ENCODE measurements at places on chromosomes 2 and 18.
A peak's percentile ranks its signal among the peaks of the same experiment; 100 is the strongest.

GRCh38 chr2:10331702-10332401, 29.1 kb downstream of the HPCAL1 start:
- DNase-seq, result peak; percentile 69

GRCh38 chr2:24434541-24434940, 56.5 kb upstream of the NCOA1 start:
- no peak for DNase-seq

DNA sequence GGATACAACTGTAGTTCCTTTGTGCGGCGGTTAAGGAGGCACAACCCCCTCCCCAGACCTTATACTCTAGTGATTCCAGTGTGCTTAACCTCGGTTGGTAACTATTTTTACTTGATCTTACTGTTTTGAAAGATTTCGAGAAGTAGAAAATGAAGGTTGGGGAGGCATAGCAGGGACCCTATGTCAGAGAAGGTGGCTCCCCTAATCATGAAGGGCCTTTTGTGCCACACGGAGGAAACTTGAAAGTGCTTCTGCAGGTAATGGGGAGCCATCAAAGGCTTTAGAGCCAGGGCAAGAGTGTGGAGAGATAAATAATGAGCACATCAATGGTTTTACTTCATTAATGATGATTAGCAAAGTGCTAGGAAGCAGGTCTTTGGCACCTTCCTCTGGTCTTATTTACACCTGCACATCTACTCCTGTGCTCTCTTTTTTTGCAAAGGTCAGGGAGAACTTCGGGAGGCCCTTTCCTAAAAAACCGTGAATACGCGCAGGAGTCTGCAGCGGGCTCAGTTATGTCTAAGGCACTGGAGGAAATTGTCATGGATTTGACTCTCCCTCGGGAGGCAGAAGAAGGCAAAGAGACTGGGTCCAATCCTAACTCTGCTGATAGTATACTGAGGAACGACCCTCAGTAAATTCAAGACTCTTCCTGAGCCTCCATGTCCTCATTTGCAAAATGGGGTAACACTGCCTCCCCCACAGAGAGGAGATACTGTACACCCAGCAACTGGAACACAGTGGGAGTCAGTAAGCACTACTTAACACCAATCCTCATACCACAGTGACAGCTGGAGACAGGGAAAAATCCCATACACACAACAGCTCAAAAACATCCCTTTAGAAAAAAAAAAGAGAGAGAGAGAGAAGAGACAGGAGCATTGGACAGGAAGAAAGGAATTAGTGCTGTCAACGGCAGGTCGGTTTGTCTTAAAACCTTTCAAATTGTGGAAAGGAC, 81.6 kb downstream of the DDX1 start:
- no peak for DNase-seq

DNA sequence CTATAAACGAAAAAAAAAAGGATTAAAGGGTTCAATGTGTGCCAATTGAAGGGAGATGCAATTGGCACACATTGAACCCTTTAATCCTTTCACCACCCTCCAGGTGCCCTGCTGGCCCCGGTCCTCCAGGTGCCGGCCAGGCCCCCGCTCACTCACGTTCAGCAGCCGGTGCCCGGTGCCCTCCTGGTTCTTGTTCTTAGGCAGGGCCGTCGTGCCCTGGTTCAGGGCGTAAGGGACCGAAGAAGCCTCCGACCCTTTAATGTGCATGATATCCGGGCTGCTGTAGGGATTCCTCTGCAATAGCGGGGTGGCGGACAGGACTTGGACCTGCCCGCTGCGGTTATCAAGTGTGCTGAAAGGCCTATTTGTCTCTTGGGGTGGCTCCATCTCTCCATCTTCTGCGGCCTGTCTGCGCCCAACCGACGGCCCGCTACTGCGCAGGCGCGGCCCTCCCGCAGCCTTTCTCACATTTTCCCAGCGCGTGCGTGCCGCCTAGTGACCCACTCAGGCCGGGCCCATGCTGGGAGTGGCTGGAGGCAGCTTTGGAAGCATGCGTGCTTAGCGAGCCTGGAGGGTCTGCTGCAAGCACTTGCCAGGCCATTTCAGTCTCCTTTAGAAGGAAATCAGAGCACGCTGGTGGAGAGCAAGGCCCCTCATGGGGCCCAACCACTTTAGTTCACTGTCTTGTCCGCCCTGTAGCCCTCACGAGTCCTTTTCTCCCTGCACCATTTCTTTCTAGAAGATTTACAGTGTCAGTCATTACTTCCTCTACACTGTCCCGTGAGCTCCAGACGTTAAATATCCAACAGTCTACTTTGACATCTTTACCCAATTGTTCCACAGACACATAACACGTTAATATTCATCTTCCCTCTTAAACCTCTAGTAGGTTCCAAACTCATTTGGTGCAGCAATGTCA, 24.3 kb downstream of the TMEM237 start:
- peak; percentile 12 for DNase-seq

- DNase-seq, result no peak
Observed at GRCh38 chr2:86290596-86291327, 46.7 kb downstream of the REEP1 start.

GRCh38 chr2:71713581-71714580, 260.5 kb downstream of the DYSF start:
- no peak for DNase-seq

GRCh38 chr2:54103454-54104314, 11.7 kb upstream of the ACYP2 start:
- DNase-seq, result peak; percentile 56

GRCh38 chr18:25019086-25019860, 332.7 kb downstream of the ZNF521 start:
- no peak for DNase-seq

DNA sequence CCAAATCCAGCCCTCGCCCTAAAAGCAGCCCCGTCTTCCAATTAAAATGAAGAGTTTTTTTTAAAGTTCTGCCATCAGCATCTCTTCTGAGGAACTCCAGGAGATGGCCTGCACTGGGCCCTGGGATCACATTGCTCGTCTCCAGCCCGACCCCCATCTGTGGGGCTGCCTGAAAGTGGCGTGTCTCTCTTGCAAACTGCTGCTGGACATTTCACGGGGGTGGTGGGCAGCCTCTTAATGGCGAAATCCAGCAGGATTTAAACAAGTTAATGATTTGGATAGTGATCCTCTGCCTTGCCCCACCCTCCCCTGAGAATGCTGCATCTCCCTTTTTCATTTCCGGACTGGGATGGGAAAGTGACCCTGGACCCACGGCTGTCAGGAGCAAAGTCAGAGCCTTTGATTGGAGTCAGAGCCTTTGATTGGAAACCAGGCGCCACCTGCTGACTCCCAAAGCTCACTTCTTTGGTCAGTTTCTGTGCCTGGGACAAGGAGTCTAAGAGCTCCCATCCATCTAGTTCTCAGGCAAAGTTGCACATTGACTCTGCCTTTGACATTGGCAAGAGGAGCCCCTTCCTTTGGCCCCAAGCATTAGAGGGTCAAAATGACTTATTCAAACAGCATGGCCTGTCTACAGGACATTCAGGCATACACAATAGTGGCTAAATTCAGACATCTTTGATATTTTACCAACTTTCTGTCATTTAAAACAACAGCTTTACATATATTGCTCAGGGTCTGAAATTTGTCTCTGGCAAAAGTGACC, 155.2 kb downstream of the SH3BP4 start:
- no peak for DNase-seq

GRCh38 chr2:239466755-239467271, 66.0 kb upstream of the HDAC4 start:
- no peak for DNase-seq

DNA sequence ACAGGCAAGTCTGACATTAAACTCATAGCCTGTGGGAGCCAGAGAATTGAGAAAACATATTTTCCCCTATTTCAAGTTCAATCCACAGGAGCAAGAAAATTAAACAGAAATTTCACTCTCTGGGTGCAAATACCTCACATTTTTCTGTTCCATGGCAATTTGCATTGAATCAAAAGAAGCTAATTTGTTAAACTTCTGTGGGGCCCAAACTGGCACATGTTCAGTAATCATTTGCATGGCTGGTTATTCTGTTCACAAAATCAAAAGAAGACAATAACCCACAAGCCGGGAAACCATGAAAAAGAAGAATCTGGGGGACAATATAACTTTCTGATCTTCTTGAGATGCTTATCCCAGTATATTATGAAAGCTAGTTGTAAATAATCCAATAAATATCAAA, 363.1 kb downstream of the LRP1B start:
- DNase-seq, result no peak

DNA sequence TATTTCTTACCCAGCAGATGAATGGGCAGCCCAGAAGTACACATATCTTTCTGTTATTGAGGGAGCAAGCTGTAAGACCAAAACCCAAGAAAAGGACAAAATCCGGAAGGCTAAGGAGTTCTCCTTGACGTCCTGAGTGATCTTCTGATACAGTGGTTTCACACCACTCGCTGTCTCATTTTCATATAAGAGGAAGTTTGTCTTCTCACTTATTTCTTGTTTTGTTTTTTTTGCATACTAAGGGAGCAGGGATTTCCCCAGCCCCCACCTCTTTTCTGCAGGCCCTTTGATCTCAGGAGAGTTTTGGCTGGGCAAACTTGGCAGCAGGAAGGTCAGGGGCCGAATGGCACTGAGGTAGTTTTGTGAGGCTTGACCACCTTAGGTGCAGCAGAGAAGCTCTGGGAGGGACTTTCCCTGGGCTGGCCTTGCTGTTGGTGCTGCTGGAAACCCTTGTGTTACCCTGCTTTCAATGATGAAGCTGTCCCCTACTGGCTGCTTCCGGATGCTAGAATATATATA, 13.3 kb downstream of the CHRNA1 start:
- DNase-seq, result peak; percentile 54

DNA sequence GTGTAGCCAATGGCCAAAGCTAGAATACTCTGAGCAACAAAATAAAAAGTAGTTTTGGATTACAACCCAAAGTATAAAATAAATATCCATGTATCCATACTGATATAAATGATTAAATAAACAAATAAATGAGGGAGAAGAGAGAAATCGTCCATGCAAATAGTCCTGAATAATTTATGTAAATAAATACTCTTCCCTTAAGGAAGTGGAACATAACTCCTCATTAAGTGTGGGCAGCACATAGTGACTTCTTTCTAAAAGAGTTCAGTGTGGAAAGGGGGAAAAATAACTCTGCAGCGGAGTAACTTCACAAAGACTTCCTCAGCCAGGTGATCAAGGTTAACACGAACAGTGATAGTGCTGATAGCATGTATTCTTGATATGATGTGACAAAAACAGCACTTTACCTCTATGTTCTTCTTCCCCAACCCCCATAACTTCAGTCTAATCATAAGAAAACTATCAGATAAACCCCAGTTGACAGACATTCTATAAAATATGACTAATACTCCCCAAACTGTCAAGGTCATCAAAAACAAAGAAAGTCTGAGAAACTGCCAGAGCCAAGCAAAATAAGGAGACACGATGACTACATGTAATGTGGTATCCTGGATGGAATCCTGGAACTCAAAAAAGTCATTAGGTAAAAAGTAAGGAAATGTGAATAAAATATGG, 30.7 kb downstream of the METTL8 start:
- no peak for DNase-seq

DNA sequence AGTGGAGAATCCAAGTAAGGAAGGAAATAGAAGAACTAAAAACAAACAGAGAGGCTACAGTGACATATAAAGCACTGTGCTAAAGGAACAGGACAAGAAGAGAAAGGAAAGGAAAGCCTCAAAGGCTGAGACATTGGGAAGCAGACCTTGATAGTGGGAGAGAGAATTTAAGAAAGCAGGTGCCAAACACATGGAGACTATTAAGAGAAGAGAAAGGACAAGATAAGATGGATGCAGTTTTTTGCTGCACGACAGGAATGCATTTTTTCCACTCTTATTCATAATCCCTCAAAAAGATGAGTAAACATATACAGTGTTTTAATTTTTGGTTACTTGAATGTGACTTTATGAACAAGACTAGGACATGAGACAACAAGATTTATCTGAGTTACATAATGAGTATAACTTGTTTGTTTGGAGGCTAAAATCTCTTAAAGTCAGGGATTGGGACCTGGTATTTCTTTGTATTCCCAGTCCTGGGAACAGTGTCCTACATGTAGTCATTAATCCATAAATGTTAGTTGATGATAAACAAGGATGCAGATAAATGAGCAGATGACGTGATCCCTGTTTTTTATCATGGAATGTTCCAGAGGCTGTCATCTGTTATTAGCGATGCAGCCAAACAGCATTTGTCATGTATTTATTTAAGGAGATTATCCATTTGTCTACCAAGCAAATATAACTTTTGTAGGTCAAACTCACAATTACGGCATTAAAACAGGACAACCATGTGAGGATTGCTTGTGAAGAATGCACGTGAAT, 141.7 kb downstream of the DNER start:
- no peak for DNase-seq

DNA sequence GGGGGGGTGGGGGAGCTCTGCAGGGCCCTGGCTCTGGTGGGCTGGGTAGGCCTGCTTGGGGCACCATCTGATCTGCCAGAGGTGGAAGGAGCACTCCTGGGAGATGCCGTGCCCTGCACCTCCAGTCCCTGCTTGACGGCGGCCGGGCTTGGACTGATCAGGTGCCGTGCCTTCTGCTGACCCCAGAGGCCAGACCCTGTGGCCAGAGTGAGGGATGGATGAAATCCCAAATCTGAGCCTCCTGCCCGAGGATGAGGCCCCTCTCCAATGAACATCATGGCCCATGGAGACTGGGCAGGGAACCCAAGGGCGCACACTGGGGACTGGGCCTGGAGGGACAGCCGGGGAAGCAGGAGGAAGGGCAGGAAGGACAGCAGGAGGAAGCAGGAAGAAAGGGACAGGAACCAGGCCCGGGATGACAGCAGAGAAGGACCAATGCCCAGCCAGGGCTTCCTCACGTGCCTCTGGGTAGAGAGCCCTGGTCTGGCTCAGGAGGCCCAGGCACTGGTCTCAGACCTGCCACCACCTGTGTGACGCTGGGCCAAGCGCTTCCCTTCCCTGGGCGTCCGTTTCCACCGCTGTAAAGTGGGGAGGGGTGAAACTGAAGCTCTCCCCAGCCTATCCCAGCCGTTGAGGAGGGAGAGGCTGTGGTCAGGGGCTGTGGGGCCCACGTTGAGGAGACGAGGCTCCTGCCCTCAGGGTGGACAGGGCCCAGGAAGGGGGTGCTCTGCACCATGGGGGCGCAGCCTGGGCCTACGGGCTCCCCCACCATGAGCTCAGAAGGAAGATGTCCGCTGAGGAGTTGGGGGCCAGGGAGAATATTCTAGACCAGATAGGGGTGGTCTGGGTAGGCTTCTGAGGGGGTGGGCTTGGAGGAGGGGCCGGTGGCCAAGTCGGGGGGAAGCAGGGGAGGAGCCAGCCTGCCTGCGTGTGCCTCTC, 1.0 kb upstream of the GPR35 start:
- DNase-seq, result no peak

GRCh38 chr2:154455866-154456265, 242.6 kb upstream of the KCNJ3 start:
- DNase-seq, result no peak

DNA sequence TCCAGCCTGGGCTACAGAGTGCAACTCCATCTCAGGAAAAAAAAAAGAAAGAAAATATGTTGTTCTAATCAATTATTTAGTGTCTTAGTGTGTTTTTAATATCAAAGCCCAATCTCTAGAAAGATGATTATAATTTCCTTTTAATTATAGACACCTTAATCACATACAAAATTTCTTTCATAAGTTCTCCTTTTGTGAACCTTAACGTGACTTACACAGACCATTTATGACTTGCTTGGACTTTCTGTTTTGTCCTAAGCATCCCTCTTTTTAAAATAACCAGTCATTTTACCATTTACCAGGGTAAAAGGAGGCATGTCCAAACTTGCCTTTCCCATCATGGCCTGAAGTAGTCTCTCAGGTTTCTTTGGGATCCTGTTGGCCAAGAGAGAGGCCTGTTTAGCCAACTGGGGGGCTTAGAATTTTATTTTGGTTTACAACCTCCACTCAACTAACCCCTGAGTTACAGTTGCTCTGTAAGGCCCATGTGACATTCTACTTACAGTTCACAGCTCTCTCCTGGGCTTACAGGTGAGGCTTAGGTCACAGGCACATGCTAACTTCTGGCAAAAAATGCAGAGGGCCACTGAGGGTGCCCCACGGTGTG, 23.9 kb upstream of the GPR155 start:
- DNase-seq, result no peak
